ENCODE measurements at places on chromosomes 1 and 21.
A peak's percentile ranks its signal among the peaks of the same experiment; 100 is the strongest.

GRCh38 chr1:115725600-115725999 is 42.9 kb downstream of the CASQ2 start:
- DNase-seq = no peak

GRCh38 chr1:221880182-221880581 is 138.3 kb upstream of the DUSP10 start:
- DNase-seq = no peak

GRCh38 chr1:3703786-3704371 is 48.4 kb upstream of the CCDC27 start:
- no peak for DNase-seq

- no peak for DNase-seq
These were observed 1.8 kb upstream of the LIN9 start for GRCh38 chr1:226310637-226311195.

DNA sequence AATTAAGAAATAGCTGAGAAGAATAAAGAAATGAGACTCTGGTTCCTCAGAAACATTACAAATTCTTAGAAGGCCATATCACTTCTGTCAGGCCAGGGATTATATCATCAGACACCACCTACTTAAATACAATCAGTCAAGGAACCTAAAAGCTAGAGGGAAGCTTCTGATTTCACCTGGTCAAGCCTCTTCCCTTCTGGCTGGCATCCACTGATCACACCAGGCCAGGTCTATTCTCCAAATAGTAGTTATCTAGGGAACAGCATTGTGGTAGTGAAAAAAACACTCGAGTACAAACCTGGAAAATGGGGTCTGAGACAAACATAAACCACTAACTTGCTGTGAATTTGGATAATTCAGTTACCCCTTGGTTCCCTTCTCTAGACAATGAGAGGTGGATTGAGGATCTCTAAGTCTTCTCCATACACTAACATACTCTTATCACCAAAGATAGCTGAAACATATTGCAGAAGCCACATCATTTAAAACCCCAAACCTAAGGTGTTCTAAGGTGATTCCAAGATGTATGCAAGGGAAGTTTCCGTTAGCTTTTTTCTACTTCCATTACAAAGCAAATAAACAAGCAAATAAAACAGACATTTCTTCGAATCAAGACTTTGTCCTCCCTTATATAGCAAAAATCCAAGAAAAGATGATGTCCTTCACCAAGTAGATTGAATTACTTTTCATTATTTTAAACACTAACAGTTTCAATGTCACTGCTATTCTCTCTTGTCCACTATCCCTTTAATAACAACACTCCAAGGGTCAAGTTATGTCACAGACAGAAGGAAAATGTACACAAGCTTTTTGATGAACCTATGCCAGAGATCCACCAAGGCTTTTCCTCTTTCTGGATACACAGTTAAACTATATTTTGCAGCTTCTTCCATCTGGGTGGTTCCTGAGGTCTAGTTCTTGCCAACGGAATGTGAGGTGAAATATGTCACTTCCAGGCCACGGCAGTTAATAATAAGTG is 212.9 kb downstream of the KCNH1 start:
- no peak for DNase-seq

DNA sequence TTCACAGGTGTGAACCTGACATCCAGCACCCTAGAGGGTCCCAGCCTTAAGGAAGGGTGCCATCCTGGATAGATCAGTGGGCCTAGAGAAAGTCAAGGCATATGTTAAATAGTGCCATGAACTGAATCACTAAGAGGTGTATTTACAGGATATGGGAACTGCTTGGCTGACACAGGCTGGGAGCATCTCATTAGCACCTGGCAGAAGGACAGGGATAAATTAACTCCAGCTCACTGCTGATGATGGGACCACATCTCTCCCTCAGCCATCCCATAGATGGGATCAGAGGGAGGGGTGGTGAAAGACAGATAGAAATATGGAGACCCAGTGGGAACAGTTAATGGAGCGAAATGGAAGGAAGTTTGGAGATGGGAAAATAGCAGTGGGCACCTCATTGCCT is 122.0 kb downstream of the IGSF21 start:
- no peak for DNase-seq

DNA sequence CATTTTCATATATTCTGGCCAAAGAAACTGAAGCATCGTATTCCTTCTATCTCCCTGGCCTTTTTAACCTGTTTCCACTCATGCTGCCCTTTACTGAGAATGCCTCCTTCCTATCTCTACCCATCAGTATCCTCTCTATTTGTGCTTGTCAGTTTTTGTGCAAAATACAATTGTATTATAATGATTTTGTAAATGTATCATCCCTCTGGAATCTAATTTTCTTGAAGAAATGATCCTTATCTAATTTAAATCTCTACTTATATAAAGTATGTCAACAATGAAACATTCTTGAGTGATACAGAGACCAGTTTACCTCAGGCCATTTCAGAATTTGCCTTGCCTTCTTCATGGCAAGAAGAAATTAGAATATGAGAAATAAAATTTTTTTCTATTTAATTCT is 59.0 kb upstream of the TEKT2 start:
- no peak for DNase-seq

- no peak for DNase-seq
These were observed 503.8 kb downstream of the NPHP4 start for GRCh38 chr1:5488448-5488847.

GRCh38 chr1:27237112-27237511 is 2.7 kb downstream of the WDTC1 start:
- DNase-seq = no peak

- no peak for DNase-seq
These were observed 586 bp downstream of the COL24A1 start for GRCh38 chr1:86155807-86156565.

DNA sequence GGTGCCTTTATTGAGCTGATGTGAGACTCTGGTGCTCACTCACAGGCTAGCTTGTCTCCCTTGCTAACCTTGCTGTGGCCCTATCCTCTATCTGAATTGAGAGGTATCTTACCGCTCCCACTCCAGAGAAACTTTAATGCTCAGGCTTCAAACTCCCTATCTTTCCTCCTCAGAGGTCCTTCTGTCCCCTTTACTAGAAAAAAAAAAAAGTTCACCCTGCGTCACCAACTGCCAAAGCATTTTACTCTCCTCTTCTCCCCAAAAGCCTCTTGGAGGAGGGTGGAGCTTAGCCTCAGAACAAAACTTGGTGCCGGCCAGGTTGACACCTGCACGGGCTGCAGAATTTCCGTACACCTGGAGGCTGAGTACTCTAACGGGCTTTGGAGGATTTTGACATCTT is 55.1 kb downstream of the ATP2B4 start:
- no peak for DNase-seq

DNA sequence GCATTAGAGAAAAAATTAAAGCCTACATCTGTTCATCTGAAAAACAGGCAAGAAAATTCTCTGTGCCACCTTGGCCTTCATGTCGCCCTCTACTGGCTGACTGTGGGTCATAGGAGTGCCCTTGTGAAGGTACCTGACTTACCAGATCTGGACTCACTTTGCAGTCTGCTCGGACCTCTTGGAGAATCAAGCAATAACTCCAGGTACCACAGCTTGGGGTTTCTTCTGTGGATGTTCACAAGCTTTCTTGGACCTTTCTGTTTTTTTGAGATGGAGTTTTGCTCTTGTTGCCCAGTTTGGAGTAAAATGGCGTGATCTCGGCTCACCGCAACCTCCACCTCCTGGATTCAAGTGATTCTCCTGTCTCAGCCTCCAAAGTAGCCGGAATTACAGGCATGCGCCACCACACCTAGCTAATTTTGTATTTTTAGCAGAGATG is 2.4 kb upstream of the PRAMEF18 start:
- DNase-seq = peak; percentile 37

DNA sequence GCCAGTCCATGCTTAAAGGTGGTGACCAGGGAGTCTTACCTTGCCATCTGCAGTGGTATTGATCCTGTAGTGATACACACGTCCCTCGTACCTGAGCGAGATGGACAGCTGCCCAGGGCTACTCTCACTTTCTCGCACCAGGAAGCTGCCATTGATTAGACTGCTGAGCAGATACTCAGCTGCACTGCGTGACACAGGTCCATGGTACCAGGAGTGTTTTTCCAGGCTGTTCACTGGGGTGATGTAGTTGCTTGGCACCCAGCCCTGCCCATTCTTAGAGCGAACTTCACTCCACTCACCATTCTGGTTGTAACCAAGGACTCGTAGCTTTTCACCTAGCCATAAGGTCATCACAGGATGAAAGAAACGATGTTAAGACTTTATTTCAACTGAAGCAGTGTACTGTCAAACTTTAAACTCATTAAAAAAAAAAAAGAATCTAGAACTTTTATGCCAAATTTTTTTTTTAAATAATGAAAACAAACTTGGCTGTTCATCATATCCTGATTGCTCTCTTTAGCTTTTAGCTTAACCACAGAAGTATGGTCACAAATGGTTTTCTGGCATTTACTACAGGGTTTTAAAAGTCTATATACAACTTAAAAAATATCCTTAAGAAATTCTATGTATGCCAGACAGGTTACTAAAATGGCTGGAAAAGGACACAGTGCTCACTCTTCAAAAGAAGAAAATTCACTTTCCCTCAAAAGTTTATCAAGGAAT is 44.6 kb downstream of the TOR3A start:
- no peak for DNase-seq

DNA sequence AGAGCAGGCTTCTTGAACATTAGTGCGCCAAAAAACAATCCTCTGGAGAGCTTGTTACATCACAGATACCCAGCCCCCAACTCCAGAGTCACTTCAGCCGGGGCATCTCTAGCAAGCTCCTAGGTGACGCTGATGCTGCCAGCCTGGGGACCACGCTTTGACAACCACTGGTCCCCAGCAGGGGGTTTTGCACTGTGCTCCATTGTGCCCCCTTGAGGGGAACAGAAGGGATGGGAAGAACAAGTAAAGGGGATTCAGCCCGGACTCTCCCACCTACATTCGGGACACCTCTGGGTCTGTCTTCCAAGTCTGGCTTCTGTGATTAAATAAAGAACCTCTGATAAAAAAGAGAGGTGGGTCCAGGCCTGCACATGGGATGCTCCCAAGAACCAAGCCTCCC is 60.4 kb downstream of the ATP5PO start:
- DNase-seq = no peak

- no peak for DNase-seq
These were observed 14.1 kb downstream of the VANGL1 start for GRCh38 chr1:115655916-115656315.

- no peak for DNase-seq
These were observed 29.0 kb upstream of the SLC30A1 start for GRCh38 chr1:211607754-211608473.

GRCh38 chr1:77976433-77977076 is 2.3 kb downstream of the FUBP1 start:
- no peak for DNase-seq

DNA sequence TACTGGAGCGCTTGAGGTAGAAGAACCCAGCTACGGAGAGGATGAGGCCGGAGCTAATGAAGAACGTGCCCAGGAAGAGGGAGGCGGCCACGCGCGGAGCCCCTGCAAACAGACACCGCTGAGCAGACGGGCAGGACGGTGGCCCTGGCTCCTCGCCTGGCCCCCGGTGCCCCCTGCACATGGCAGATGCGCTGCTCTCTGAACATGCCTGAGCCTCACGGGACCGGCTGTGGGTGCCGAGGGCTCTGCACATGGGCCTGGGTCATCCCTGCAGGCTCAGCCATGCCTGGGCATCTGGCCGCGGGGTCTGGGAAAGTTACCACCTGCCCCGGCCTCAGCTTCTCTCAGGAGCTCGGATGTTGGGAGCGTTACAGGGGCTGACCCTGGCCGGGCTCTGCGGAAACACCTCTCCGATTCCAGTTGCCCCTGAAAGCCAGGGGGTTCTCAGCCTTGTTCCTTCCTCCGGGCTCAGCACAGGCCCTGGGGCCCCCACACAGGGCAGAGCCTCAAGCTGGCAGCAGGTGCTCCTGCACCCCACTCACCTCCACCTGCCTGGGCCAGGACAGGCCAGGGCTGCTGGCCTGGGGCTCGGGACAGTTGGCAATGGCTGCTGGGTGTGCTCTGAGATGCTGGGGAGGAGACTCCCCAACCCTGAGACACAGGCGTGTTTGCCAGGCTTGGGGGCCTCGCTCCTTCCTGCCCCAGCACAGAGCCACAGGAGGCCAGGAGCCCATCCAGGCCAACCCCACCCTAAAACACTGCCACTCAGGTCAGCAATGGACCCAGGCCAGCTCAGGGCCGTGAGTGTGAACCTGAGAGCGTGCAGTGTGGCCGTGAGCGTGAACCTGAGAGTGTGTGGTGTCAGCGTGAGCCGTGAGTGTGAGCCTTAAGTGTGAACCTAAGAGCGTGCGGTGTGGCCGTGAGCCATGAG is 12.1 kb upstream of the RNF223 start:
- no peak for DNase-seq

DNA sequence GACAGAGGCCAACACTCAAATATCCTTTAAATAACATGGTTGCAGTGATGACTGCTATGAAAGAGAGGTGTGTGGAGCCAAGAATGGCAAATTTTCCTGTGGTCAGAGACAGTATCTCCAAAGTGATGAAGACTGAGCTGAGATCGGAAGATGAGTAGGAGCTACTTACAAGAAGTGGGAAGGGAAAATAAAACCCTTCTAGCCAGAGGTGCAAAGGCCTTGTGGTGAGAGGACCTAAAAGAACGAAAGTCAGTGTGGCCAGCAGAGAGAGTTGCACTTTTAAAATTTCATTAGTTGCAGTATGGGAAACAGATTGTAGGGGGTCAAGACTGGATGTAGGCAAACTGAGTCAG is 17.8 kb downstream of the SLAMF7 start:
- no peak for DNase-seq

- no peak for DNase-seq
These were observed 123.4 kb downstream of the ETS2 start for GRCh38 chr21:38929142-38929541.

DNA sequence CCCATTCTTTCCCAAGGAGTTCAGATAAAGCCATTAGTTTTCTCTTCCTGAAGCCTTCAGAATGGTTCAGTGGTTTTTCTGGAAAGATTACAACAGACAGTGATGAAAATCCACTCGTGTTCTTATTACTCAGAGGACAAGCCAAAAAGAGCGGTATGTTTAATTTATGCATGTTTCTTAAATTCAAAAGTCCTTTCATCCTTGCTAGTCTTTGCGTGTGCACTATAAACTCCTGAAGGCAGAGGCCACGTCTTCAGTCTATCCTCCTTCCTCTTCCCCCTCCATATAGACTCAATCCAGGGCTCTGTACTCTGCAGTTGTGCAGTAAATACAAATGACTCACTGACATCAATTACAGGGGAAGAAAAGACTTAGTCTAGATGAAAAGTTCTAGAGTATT is 409.2 kb upstream of the PLXNA2 start:
- no peak for DNase-seq

- DNase-seq = peak; percentile 30
These were observed 21.9 kb upstream of the ERO1B start for GRCh38 chr1:236303675-236304074.

DNA sequence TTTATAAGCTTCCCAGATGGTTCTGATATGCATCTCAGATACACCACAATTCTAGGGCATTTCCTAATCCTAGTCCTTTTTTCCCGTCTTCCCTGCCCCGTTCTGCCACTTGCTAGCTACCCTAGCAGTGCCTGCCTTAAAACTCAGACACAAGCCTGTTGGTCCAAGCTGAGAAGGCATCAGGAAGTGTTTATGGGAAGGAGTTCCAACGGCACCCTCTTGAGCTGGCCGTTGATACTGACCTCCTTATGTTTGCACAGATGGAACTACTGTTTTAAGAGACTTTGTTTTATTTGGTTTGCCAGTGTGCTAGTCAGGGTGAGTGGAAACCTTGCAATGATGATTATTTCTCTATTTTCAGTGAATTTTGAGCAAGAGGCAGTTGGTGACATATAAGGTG is 67.2 kb downstream of the UCK2 start:
- no peak for DNase-seq

GRCh38 chr1:226447932-226448665 is 40.2 kb upstream of the PARP1 start:
- DNase-seq = no peak

- DNase-seq = no peak
These were observed 12.7 kb downstream of the DDOST start for GRCh38 chr1:20648438-20648837.
